ENCODE measurements at places on chromosomes 5 and 9.

- no peak for DNase-seq
Observed at GRCh38 chr9:125556046-125556721, 150.8 kb downstream of the MAPKAP1 start.

- DNase-seq, result no peak
Observed at GRCh38 chr9:129561594-129562281, 59.2 kb downstream of the C9orf50 start.

DNA sequence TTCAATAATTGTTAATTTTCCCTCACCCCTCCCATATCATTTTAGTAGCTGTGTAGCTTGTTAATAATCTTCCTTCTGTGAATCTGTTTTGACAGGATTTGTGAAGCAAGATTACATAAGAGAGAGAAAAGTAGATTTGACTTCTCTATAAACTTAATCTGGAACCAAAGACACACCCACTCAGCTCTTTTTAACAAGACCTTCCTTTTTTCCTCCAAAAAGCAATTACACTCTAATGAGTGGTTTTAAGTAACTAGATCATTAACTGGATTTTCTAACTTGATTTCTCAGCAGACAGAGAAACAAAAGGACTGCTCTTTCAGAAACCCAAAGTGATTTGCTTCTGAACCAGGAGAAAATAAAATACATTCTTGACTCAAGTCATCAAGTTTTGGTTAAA, 21.9 kb downstream of the RFK start:
- no peak for DNase-seq

DNA sequence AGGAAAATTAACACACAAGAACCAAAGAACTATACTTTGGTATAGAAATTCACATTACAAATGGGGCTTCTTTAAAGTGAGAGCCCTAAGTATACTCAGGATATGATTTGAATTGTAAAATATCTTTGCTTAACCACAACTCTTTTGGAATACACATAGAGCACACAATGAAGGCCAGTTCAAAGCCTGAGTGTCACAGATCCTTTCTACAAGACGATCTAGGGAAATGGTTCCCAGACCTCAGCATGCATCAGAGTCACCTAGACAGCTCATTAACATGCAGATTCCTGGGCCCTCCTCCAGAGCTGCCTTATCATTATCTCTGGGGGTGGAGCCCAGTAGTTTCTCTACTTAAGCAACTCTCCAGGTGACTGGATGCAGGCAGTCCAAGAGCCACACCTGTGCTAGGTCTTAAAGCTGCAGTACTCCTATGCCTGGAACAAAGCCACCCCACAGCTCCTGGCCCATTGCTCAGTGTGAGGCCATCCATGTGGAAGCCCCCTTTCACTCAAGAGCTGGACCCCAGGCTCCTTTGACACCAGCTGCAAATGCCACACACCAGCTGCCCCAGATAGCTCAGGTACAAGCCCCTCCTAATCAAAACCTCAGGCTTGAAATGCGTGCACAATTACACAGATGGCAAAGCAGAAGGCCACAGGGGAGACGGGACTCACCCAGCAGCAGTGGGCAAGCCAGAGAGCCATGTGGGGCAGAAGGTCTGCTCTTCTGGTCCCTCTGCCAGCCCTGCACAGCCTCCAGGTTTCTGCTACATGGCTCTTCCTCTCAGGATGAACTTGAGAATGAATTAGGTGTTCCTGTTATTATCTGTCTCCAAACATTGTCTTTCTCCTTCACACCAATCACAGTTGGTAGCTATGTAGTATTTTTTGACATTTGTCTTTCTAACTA, 106.1 kb downstream of the SH3TC2 start:
- no peak for DNase-seq

DNA sequence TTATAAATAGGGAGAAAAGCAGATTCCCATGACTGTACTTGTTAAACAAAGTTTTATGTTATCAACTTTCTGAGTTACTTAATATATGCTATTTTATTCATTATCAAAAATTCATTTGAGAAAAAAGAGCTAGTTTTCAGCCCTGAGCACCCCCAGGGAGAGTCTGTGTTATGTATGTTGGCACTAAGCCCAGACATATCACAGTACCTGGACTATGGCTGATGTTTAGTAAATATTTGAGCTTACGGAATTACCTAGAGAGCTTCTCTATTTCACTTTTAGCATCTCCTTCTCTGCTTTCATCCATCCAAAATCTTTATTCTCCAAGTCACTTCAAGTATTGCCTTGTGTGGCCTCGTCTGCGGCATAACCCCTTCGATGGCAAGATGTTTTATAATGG, 225.9 kb upstream of the PCSK5 start:
- no peak for DNase-seq

- DNase-seq, result no peak
Observed at GRCh38 chr5:139667001-139667729, 19.0 kb downstream of the CXXC5 start.

DNA sequence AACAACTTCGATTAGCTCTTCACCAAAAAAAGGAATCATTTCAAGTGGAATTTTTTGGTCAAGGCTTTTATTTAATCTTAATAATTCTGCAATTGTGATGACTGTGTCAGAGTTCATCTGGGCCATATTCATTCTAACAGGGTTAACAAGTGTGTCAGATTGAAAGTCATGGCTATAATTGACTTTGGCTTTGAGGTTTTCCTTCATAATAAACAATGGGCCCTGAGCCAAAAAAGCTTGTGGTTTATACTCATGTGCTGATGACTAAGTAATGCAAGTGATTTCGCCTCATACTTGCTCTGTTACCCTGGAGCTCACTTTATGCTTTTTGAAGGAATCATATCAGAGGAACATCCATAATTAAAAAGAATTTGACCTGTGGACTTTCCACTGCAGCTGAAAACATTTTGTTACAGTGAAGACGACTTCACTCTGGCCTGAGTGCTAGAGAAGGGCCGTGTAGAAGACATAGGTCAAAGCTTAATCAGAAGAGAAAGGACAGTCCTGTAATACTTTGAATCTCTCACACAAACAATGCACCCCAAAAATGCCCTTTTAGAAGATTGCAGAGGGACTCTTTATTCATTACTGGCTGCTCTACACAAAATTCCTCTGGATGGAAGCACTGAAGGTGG, 101.7 kb downstream of the GDNF start:
- no peak for DNase-seq

DNA sequence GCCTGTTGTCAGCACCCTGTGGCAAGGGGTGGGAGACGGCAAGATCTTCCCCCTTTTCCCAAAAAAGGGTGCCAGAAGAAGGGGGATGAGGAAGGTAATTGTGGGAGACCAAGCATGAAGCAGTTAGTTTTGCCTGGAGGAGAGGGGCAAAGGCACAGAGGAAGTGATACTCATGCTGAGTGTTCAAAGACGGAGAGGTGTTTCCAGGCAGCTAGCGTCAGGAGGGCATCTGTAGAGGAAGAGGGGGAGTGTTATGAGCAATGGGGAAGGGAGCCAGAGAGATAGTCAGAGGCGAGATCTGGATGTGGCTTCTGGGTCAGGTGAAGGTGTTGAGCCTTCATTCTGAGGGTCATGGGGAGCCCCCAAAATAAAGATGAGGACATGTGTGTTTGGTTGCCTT, 26.9 kb upstream of the ADAM19 start:
- peak; percentile 43 for DNase-seq

DNA sequence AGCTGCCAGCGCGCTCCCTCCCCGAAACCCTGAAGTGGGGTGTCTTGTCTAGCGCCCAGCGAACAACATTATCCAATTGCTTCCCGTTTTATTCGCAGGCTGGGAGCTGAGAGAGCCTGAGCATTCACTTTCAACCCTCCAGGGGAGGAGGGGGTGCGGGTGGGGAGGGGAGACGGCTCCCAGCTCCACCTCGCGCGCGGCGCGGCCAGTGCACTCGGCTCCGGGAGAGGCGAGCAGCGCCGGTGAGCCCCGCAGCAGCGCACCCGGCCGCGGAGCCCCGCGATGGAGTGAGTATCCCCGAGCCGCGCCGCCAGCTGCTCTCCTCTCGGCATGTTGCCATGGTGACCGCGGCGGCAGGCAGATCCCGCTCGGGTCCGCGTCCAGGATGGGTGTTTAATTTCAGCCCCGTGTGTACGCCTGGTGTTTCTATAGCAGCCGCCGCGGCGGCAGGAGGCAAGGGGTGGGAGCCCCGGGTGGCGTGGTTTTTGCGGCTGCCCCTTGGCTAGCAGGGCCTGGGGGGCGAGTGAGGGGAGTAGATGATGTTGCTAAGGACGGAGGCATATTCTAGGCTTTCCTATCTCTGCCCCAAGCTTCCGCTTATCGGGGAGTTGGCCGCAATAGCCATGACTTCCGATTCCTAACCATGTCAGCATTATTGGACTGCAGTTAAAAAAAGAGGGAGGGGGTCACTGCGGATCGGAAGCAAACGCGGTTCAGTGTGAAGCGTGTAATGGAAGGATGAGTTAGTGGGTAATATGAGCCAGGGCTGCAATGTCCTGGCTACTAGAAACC, 139.2 kb upstream of the PALM2AKAP2 start:
- no peak for DNase-seq

- no peak for DNase-seq
Observed at GRCh38 chr9:13022756-13023155, 247.9 kb downstream of the LURAP1L start.

DNA sequence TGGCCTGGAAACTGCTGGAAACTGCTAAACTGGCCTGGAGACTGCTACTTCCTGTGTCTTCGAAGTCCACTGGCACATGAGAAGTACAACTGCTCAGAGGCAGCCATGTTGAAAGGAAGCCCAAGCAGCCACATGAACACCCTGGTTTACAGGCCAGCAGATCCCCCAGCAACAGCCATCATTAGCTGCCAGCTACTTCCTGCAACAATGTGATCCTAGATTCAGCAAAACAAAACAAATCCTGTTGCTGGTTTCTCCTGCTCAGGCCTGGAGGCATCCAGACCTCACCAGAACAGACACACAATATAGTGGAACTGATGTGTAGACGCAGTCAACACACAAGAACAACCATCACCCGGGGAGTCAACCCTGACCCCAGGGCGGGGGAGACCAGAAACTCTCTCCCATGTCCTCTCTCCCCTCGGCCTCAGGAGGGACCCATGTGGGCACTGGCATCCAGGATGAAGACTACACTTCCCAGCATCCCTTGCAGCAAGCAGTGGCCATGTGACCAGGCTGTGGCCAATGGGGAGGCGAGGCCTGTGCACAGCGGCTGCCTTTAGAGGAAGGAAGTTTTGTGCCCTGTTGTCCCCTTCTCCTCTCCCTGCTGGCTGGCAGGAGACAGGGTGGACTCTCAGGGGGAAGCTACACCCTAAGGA, 9.2 kb upstream of the LCN15 start:
- DNase-seq, result no peak

GRCh38 chr5:149002761-149003689, 59.8 kb downstream of the SH3TC2 start:
- no peak for DNase-seq

- DNase-seq, result peak; percentile 52
Observed at GRCh38 chr9:99822109-99822805, 572 bp downstream of the NR4A3 start.

DNA sequence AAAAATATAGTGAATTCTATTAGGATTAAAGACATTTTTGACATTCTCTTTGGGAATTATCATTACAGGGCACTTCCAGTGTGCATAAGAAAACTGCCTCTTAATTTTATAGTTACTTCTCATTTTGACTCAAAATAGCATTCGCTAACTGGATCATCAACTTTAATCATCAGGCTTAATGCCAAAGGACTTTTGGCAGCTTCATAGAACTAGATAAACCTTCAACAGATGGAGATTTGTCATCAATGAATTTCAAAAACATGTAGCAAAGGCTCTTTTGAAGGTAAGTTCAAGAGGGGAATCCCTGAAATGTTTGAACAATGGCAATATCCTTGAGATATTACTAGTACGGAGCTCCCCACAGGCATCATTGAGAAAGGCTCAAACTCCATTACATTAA, 447.2 kb downstream of the PDE4D start:
- no peak for DNase-seq

- DNase-seq, result no peak
Observed at GRCh38 chr5:7192016-7192415, 203.9 kb upstream of the ADCY2 start.

DNA sequence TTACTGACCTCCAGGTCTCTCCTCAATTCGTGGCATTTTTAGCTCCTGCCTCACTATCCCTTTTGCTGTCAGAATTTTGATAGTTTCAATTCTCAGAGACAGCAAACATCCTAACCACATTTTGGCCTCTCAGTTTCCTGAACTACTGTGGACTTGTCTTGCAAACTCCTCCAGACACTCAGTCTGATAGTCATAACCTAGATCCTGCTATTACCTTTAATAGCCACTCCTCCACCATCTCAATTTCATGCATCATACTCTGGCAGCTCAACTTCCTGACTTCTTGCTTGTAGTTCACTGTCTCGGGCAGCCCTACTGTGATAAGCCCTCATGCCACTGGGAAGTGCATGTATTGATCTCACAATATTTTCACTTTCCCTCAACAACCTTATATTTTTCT, 481.8 kb upstream of the CDH18 start:
- no peak for DNase-seq

GRCh38 chr5:95963650-95964410, 2.2 kb upstream of the ELL2 start:
- no peak for DNase-seq

DNA sequence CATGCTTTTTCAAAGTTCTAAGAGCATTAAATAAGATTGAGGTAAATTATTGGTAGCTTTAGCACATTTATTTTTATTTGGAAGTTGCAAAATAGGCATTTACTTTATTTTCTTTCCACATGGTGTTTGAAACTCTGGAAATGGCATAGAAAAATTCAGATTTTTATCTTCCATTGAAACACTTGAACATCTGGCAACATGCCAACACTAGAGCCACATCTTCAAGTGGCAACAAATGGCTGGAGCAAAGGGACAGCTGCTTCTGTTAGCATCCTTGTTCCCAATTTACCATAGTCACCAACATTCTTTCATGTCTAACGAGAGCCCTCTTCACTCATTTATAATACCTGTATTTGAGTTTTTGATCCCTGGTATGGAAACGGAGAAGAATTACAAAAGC, 539.9 kb downstream of the ZNF608 start:
- DNase-seq, result no peak

DNA sequence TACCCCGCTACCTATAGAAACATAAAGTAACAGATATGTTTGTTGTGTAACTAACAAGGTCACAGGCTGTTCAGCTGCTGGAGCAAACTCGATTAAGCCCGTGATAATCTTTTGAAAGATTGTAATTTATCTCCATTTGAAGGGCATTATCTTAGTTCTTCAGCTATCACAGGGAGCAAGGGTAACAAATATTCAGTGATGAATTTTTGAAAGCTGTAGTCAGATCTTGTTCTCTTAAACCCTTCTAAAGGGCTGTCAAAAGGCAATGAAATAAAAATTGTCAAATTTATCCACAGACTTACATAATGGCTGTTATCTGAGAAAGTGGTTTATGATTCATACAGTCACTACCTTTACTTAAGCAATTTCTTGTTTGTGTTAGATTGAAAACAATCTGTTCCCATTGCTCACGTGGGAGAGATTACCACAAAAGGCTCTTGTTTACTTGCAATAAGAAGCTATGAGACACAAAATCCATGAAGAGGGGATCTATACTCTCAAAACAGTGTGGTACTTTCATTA, 78.3 kb upstream of the ZNF608 start:
- no peak for DNase-seq

- no peak for DNase-seq
Observed at GRCh38 chr5:81315336-81315735, 13.9 kb downstream of the ZCCHC9 start.

- no peak for DNase-seq
Observed at GRCh38 chr5:109996246-109996645, 306.5 kb downstream of the MAN2A1 start.
